ENCODE measurements at places on chromosomes 12 and 14. TPM values are rescaled to one million over a fixed set of nuclear protein-coding genes. Genes with fewer than 3 reads are reported as not detected.
A peak's percentile ranks its signal among the peaks of the same experiment; 100 is the strongest.

DNA sequence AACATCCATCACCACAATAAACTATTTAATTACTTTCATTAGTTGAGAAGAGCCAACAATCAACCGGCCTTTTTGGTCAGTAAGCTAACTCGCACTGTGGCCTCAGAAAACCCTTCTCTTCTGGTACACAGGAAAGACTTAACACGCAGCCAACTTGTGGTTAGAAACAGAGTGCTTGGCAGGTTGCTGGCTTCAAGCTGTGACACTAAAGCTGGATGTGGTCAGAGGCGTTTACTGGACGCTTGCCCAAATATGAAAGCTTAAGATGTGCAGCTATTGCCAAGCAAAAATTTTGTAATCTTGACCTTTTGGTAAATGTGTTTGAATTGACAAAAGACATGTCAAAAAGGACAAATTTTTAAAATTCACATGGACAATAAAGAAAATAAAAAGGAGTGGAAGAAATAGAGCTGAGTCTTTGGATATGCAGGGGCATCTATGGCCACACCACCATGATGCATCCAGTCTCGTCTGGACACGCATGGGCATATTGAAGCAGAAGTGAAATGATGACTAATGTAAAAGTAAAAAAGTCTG is 2.6 kb upstream of the KLRK1 start:
- DNase-seq = peak; percentile 89

- no peak for DNase-seq
Observed at GRCh38 chr14:24817212-24818057, 183.4 kb upstream of the GZMB start.

- no peak for DNase-seq
Observed at GRCh38 chr14:70718383-70719118, 76.8 kb downstream of the TTC9 start.

GRCh38 chr12:90908465-90908864 is 46.5 kb downstream of the CCER1 start:
- peak; percentile 27 for DNase-seq

DNA sequence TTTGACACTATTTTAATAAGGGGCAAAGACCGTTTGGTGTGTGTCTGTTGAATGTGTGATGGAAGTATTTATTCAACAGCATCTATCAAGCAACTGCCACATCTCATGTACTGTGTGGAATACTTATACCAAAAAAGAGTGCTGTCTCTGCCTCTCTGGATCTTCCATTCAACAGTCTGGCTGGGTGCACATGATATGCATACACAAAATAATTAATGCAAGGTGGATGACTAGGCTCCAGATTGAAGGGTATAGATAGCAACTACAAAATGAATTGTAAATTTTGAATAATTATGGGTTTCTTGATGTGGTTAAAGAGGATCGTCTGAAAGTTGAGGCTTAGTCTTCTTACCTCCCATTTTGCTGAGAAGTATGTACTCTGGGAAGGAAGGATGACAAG is 145.9 kb upstream of the OTX2 start:
- no peak for DNase-seq

Gene CLEC4A
- not detected for total RNA-seq

DNA sequence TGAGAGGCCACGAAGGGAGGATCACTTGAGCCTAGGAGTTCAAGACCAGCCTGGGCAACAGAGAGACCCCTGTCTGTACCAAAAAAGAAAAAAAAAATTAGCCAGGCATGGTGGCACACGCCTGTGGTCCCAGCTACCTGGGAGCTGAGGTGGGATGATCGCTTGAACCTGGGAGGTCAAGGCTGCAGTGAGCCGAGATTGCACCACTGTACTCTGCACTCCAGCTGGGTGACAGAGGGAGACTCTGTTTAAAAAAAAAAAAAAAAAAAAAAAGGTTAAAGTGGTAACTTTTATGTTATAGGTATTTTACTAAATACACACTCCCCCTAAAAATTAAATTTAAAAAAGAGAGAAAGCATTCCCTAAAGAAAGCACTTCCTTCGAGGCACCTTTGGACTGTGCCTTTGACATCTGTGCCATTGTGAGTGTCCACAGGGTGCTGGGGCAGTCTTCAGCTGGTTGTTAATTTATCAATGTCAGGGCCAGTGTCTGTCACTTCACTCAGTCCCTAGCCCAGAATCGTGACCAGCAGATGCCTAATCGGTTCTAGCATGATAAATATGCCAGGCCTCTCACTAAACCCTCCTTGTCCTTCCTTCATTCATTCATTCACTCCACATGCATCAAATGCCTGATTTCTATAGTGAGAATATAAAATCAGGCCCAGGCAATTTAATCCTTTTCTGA is 63.1 kb downstream of the B4GALNT3 start:
- DNase-seq = no peak

GRCh38 chr12:75960086-75960910 is 71.3 kb downstream of the PHLDA1 start:
- no peak for DNase-seq

Gene MANSC4
- total RNA-seq = not detected

DNA sequence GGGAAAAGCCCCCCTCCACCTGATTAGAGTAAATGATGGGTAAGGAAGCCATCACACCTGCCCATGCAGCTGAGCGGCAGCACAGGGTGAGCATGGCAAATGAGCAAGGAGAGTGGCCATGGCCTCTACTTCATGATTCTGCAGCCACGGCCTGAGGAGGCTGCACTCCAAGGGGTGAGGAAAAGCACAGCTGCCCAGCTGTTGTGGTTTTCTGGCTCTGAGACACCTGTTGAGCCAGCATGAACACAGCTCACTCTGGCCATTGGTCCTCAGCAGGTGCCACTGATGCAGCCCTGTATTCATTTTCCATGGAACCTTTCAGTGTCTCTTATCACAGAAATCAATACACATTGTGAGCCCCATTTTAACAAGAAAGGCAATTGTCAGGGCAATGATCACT is 707.2 kb downstream of the AACS start:
- no peak for DNase-seq

GRCh38 chr12:66693901-66694513 is 15.1 kb upstream of the GRIP1 start:
- DNase-seq = peak; percentile 13

DNA sequence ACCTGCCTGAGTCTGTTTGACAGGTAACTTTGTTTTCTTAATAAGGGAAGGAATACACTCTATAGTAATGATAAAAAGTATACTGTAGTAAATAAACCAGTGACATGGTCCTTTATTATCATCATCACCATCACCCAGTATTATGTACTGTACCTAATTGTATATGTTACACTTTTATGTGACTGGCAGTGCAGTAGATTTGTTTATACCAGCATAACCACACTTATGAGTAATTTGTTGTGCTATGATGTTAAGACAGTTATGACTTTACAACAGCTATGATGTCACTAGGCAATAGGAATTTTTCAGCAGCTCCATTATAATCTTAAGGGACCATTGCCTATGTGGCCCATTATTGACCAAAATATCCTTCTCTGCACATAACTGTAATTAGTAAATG is 155.0 kb downstream of the NUBPL start:
- DNase-seq = no peak

- no peak for DNase-seq
Observed at GRCh38 chr14:23168246-23168645, 15.2 kb downstream of the SLC7A8 start.

DNA sequence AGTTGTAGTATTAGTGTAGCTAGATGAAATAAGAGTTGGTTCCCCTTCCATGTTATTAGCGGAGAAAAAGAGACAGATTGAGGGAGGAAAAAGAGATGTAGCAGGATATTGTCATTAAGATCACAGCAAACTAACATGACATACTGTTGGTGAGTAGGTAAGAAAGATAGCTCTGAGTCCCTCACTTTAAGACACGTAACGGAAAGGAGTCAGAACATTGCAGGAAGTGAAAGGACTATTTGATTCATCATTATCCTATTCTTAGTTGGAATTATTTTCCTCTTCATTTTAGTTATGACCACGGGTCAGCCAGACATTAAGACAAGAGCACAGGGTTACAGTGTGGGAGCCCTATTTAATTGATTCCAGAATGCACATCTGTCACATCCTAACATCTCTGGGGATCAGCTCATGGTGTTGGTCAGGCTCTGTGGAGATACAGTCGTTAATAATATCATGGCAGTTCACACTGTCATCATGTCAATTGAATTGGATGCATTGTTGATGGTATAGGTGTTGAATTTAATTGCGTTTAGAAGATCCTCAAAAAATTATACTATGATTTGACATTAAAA is 55.0 kb downstream of the TMX1 start:
- no peak for DNase-seq

Gene TSPAN8
- total RNA-seq = not detected

DNA sequence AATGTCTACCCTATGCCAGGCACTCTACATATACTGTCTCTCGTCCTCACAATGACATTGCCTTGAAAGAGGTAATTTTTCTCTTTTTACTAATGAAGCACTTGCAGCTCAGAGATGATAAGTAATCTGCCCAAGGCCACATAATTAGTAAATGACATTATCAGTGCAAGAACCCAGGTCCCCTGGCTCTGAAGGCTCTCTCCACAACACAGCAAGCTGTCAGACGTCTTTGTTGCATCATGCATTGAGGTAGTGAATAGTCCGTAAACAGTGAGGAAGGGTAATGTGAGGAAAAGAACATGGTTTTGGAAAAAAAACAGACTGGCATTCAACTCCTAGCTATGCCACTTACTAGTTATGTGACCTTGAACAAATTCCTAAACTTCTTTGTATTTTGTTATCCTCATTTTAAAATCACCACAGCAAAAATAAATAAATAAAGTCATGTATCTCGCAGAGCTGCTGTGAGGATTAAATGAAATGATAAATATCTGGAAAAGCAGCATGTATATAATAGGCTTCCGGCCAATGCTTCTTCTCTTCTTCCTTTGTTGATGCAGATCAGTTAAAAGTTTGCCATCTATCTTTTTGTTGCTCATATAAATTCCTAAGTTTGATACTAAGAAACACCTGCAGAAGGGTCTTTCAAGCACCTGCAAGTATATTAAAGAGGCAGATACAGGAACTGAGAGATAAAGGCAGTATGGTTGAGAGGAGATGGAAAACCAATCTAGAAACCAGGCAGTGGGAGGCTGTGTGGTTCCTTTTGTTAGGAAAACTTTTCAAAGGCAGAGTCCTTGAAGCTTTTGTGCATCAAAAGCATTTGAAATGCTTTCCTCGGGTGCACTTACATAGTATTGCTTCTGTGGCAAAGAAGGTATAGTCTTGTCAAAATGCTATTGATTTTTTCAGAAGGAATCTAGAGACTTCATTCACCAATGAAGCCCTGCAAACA is 82.8 kb downstream of the BTG1 start:
- DNase-seq = no peak

Gene TTC8
- total RNA-seq = 35.8 TPM

DNA sequence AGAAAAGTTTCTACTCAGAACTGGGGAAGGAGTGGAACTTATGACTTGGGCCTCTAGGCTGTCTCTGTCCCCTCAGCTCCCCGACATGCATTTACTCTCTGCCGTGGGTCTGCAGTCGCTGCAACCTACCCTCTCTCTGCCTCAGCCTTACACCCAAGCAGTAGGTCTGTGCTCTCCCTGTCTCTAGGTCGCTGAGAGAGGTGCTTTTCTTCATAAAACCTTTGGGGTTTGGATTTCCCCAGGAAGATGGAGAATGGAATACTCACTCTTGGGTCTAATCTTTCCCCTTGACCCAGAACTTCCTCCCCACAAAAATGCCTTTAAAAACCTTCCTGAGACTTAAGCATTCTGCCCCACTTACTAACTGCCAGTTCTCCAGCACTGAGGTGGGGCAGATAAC is 12.9 kb downstream of the GPR84 start:
- DNase-seq = no peak

GRCh38 chr12:33759279-33759678 is 263.0 kb upstream of the ALG10 start:
- no peak for DNase-seq

DNA sequence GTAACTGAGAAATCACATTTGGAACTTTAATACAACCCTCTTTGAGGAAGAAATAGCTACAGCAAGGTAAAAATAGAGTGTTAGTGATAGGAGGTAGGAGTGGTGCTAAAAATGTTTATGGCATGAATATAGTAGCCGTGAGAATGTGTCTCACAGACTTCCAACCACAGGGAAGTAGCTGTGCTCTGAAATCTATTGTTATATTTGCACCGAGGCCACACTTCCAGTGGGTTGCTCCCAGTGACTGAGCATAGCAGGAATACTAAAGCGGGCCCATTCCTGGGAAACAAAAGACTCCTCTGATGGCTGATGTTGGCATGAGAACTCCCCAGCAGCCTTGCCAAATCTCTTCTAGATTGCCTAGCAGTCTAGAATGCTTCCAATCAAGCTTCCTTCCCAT is 174.1 kb upstream of the PLXNC1 start:
- no peak for DNase-seq

- no peak for DNase-seq
Observed at GRCh38 chr12:68222326-68222725, 3.3 kb downstream of the IL26 start.

DNA sequence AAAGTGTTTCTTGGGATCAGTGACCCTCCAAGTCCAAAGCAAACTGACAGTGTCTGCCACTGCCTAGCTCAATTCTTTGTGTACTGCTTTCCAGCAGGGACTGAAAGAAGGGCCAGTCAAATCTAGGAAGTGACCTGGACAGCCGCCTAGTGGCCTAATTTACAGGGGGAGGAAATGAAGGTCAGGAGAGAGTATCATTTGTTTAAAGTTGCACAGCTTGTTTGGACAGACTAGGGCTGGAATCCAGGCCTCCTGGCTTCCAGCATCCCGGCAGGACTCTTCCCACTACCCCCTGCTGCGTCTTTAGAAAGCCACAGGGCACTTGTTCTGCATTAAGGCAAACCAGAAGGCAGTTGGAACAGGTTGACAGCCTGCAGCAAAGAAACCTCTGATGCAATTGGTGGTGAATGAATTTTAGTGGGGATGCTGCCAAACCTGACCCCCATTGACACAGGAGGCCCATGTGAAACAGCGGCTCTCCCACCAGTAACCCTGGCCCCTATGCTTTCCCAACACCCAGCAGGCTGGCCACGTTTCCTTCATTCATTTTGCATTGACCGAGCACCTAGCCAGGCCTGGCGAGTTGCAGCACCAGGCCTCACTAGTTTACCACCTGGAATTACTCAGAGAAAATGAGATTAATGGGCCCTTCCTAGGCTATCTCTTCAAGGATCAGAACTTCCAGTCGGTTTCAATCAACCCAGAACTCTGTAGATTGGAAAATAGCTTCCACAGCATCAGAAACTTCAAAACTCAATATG is 28.2 kb downstream of the GALNT16 start:
- DNase-seq = peak; percentile 72

- DNase-seq = peak; percentile 25
Observed at GRCh38 chr14:30974628-30975027, 50.8 kb upstream of the AP4S1 start.

GRCh38 chr12:87943762-87944161 is 85.4 kb downstream of the C12orf50 start:
- DNase-seq = peak; percentile 23

Data from MG63 (cell line).